ENCODE measurements at places on chromosomes 7 and 10.

DNA sequence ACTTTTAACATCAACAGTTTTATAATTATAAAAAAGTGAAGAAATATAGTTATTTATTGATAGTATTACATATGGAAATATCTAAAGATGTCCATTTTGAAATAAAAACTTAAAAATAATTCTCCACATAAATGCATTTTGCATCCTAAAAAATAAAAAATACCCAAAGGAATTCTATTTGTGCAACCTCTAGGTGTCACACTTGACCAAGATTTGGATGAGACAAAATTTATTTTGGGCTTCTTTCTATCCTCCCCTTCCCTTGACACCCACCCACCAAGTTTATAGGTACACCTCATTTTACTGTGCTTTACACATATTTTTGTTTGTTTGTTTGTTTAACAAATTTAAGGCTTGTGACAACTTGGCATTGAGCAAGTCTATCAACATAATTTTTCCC lies 3.3 kb upstream of the THSD7A start:
- no peak for DNase-seq

GRCh38 chr10:15775513-15775912 lies 55.8 kb upstream of the ITGA8 start:
- DNase-seq = no peak

GRCh38 chr7:91668217-91668616 lies 212.3 kb downstream of the MTERF1 start:
- DNase-seq = no peak

DNA sequence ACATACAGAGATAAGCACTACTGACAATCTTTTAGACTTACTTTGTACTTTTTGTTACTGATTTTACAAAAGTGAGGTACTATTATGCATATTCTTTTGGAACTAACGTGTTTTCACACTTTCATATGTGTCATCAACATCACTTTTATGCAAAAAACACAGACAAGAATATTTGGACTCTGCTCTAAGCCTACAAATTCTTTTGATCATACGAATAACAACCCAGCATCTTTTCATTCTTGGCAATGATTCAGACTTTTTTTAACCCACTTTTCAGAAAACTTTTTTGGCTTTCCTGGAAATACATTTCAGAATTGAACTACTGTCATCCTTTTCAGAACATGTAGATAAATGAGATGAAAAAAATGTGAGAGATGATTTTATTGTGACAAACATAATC lies 30.2 kb downstream of the USP6NL start:
- no peak for DNase-seq

GRCh38 chr7:44985900-44986217 lies 7.0 kb upstream of the MYO1G start:
- no peak for DNase-seq

DNA sequence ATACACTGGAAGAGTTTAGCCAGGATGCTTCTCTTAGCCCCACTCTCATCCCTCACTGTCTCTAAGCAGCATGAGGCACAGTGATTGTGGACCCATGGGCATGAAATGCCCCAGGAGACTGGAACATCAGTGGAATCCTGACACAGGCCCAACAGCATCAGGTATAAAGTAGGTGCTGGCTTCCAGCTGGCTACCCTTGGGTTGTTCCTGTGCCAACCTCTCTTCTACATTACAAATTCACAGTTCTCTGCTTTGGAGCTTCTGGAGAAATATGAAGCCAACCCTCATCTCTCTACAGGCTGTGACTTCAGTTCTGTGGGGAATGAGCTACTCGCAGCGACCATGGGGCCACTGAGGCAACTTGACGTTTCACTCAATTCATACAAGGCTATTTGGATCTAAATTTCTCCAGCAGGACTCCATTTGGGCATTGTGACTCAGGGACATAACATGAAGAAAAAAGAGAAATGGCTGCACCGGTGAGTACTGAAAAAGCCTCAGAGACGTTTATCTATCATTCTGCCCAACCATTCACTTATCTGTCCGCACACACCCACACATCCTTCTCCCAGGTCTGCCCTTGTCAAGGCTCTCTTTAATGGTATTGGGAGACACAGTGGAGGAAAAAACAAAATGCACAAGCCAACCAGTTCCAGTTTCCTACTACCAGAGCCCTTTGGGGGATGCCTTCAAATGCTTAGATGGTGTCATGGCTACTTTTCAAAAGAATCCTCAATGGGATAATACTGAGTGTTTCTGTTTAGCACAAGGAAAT lies 35.4 kb upstream of the TM9SF3 start:
- no peak for DNase-seq

GRCh38 chr7:135716677-135717238 lies 11.2 kb downstream of the SLC13A4 start:
- no peak for DNase-seq

- DNase-seq = no peak
Observed at GRCh38 chr7:99729486-99730237, 5.3 kb downstream of the CYP3A7 start.

- DNase-seq = no peak
Observed at GRCh38 chr10:14742382-14742781, 32.3 kb downstream of the FAM107B start.

DNA sequence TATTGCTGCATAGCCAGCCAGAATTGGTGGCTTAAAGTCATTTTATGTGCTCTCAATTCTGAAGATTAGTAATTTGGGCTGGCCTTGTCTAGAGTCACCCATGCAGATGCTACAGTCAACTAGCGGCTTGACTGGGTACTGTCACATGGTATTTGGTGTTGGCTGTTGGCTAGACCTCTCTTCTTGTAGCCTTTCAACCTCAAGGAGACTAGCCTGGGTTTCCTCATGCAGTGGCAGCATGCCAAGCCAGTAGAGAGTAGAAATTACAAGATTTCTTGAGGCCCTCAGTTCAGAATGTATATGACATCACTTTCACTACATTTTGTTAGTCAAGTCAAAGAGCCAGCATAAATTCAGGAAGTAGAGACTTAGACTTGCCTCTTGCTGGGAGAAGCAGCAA lies 3.7 kb upstream of the ZNF800 start:
- DNase-seq = peak; percentile 48

DNA sequence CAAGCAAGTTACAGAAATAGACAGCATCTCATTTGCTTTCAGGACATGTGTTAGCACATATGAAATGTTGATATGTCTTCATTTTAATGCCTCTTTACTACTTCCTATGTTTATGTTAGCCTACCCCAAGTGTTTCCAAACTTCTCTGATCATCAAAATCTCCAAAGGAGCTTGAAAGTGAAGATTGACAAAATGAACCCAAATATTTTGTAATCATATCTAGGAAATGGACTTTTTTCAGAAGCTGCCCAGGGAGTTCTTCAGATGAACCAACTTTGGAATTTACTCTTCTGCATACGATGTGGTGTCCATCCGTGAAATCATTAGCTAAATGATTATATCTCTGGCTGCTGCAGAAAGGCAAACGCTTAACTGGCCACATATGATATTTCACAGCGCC lies 101.2 kb upstream of the AOAH start:
- DNase-seq = no peak

GRCh38 chr7:122844191-122844988 lies 41.9 kb downstream of the CADPS2 start:
- no peak for DNase-seq

GRCh38 chr7:81707966-81708365 lies 61.9 kb downstream of the HGF start:
- no peak for DNase-seq

GRCh38 chr7:27173511-27173955 lies 587 bp downstream of the HOXA10 start:
- no peak for DNase-seq

GRCh38 chr7:119436882-119437281 lies 836.1 kb upstream of the KCND2 start:
- DNase-seq = peak; percentile 58

DNA sequence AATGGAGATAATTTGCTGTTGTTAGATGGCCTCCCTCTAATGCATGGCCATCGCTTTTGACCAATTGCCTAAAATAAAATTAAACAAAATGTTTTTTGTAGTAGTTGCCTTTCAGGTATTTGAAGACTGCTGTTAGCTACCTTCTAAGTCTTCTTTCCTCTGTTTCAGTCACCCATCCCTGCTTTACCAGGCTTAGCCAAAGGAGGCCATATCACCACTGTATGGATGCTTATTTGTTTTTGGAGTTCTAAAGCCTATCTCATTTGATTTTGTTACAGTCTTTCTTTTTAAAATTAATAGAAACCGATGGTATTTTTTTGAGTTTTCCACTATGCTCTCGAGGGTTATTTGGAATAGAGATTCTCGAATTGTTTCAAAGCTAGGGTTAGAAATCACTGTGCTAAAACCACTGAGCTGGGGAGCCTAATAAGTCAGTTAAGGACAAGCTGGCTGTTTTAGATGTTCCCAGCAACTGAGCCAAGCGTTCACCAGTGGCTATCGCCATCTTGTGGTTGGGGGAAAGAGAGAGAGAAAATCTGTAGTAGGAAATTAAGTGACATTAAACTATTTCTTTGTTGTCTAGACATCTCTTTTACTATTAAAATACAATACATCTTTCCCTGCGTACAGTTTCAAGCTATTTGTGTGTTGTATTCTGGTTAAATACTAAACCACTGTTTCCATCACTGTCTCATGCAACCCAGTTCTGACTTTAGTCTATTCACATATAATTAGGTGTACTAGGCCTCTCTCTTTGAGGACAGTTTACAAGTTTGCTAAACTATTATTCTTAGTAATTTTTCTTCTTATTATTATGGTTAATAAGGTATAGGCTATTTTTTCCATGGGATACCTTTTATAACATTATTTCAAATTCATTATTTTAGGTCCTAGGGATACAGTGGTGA lies 52.2 kb downstream of the GPR158 start:
- DNase-seq = peak; percentile 43

DNA sequence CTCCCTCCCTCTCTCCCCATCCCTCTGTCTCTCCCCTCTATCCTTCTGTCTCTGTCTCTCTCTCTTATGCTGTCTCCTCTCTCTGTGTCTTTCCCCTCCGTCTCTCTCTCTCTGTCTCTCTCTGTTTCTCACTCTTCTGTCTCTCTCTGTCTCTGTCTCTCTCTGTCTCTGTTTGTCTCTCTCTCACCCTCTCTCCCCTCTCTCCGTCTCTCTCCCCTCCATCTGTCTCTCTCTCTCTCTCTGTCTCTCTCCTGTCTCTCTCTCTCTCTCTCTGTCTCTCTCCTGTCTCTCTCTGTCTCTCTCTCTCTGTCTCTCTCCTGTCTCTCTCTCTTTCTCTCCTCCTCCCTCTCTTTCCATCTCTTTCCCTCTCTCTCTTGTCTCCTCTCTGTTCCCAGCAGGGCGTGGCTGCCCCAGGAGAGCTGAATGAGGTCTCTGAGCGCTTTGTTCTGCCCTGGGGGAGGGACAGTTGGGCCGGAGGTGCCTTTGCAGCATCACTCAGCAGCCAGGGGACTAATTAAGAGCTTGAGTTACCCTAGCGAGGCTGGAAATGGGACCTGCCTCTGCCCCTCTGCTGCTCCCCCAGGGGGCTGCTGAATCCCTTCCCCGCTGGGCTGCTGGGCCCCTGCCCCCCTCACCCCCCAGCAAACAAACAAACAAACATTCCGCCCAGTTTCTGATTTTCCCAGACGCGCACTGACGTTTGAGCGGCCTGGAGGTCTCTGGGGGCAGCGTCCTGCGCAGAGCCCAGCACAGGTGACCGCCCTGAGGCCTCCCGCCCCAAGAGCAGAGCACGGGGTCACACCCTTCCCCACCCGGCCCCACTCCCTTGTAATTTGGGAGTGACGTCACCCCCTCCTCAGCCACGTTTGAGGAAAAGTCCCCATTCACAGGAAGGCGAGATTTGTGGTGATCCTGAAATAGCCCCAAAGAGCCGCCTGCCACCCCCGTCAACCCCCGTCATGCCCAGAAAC lies 68.1 kb downstream of the PDGFA start:
- no peak for DNase-seq

DNA sequence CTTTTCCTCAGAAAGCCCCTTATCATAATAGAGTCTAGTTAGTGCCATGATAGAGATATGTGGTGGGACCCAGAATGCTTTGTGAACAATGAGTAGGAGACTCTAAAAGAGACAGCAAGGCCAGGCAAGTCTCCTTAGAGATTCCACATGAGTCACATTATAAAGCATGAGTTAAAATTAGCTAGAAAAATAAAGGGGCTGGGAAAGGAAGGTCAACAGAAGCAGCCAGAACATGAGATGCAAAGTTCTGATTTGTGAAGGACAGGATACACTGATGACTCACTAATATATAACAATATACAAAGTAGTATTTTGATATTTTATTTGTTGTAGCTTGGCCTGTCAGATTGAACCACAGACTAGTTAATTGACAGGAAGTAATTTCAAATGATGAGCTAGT lies 25.3 kb upstream of the SNX13 start:
- DNase-seq = no peak

GRCh38 chr10:130453036-130453720 lies 317.0 kb downstream of the GLRX3 start:
- DNase-seq = no peak

- DNase-seq = no peak
Observed at GRCh38 chr10:131961047-131961776, 20.5 kb downstream of the BNIP3 start.

DNA sequence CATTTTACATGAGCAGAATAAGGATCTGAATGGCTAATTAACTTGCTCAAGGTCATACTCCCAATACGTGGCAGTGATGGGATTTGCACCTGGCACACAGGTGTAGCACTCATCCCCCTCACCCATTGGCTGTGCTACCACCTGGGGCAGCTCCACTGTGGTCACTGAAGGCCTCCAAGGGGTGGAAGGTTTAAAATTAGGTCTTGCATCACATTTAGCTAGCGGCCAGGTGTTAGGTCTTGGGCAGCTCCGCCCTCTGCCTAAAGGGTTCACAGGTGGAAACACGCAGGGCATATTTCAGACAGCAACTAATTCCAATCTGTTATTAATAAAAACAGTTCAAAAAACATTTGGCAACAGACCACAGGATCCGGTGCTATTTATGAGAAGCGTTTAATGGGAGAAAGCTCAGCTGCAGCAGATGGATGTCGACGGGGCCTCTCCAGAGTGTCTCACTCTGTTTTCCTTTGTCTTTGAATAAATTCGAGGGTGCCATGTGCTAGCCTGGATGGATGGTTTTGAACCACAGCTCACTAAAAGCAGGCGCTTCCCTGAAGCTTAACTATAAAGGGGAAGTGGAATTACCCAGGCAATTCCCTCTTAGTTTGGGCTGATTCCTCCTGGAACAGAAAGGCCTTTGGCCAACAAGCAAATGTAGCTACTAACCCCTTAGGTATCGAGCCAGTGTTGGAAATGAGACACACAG lies 1017.6 kb downstream of the TYW1 start:
- DNase-seq = no peak

GRCh38 chr10:132587175-132587574 lies 49.6 kb downstream of the INPP5A start:
- no peak for DNase-seq

DNA sequence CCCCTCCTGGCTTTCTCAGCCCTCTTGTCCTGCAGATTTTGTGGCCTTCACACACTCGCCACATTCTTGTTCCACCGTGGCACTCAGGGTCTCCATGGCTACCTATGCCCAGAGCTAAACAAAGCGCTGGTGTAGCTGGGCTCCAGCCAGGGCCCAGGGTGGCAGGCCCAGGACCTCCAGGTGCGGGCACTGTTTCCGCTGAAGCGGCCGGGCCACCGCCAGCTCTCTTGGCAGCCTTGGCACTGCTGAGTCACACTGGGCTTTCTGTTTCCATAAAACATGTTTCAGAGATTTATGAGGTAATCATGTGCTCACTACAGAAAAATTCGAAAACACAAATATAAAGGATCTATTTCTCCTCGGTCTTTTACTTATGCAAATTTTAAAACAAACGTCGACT lies 51.3 kb downstream of the AOC1 start:
- no peak for DNase-seq

Data from MM.1S (cell line).